ENCODE measurements at places on chromosomes 2 and 18. TPM values are rescaled to one million over a fixed set of nuclear protein-coding genes. Genes with fewer than 3 reads are reported as not detected.

GRCh38 chr2:221448844-221449390 is 123.2 kb downstream of the EPHA4 start:
- DNase-seq: no peak

DNA sequence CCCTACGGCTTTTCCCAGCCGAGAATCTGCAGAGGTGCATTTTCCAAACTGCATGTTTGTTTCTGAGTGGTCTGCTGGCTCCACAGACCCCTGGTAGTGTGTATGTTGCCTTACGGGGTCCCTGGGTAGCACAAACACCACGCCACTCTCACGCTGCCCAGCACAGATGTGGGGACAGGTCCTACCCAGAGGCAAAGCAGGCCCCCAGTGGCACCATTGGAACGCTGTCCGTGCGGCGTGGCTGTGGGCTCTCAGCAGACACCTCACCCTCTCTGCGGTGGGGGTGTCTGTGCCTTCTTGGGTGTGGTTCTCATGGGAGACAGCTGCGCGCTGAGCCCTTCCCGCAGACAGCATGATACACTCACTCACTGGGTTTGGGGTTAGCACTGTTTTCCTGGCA is 137.4 kb downstream of the NFATC1 start:
- DNase-seq: no peak

- peak; percentile 16 for DNase-seq
Measured at GRCh38 chr2:21256006-21256405, 132.2 kb downstream of the TDRD15 start.

The HNMT gene
- not detected for total RNA-seq

- DNase-seq: no peak
Measured at GRCh38 chr2:192208848-192209247, 14.1 kb upstream of the TMEFF2 start.

The MAPK4 gene
- total RNA-seq: not detected

The LRP2 gene
- not detected for total RNA-seq

GRCh38 chr2:102999958-103000357 is 238.1 kb downstream of the TMEM182 start:
- no peak for DNase-seq

The ANO7 gene
- 1.1 TPM for total RNA-seq

The PLB1 gene
- 2.4 TPM for total RNA-seq

DNA sequence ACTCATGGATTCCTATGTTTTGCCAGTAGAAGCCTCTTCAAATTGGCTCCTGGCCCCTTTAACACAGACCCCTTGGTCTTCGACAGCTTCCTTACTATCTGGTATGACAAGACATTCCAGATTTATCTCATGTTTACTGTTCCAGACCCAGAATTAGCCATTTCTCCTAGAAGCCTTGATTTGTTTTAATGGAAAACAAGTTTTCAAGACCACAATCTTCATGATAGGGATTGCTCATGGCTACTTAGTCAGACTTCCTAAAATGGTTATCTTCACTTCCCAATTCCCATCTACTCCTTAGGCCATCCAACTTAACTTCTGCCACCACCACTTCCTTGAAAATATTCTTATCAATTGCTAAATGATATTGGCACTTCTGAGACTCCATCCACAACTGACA is 63.2 kb downstream of the TTC32 start:
- DNase-seq: no peak

The ABCA12 gene
- total RNA-seq: not detected

- no peak for DNase-seq
Measured at GRCh38 chr2:171191021-171191420, 30.3 kb upstream of the TLK1 start.

GRCh38 chr18:57075716-57076400 is 71.0 kb upstream of the BOD1L2 start:
- DNase-seq: no peak

The XPO1 gene
- total RNA-seq: 201 TPM

GRCh38 chr2:55961318-55961911 is 37.8 kb upstream of the EFEMP1 start:
- peak; percentile 32 for DNase-seq

The AKAIN1 gene
- total RNA-seq: not detected

- no peak for DNase-seq
Measured at GRCh38 chr2:23120161-23120560, 264.8 kb upstream of the KLHL29 start.

DNA sequence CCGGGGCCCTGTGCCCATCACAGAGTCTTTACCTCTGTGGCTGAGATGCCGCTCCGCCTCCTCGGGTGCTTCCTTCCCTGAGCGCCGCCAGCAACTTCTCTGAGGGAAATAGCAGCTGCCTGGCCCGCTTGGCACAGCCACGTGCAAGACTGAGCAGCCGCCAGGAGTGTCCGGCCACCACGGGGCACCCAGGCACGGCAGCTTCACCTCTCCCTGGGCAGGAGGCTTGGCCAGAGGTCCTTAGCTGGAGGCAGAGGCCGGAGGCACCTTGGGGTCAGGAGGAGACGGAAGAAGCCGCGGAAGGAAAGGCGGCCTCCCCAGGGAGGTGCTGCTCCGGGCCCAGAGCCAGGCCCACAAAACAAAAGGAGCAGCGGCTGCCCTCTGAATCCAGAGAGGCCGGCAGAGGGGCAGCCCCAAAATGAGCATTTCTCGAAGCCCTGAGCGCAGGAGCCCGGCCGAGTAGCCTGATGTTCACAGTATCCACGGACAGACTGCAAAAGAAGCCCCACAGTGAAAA is 6.0 kb upstream of the LIMS2 start:
- no peak for DNase-seq

DNA sequence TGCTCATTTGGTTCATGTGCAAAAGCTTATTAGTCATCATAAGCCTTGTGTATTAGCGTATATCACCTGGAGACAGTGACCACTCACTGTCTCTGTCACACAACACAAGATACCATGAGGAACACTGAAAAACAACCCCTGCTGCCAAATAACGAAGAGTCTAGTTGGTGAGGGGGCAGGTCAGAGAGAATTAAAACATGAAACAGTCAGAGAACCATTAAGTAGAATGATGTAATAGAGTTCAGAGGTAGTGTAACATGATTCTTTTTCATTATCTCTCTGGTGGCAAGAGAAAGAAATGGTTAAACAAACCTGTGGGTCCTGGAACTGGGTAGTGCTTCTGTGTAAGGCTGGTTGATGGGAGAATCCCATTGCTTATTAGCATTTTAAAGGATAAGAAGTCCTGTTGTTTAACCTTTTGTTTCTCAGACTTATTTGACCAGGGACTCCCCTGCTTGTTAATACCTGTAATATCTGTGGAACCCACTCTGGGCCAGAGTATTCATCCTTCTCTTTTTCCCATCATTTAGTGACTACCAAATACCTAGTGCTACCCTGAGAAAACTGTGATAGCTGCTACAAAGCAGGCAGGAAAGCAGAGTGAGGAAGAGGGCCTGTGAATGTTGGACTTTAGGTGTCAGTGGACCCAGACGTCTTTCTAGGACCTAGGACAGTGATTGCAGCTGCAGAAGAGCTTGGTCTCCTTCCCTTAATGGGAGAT is 38.0 kb downstream of the PTRHD1 start:
- no peak for DNase-seq

GRCh38 chr2:123913143-123913735 is 111.8 kb upstream of the CNTNAP5 start:
- DNase-seq: no peak

DNA sequence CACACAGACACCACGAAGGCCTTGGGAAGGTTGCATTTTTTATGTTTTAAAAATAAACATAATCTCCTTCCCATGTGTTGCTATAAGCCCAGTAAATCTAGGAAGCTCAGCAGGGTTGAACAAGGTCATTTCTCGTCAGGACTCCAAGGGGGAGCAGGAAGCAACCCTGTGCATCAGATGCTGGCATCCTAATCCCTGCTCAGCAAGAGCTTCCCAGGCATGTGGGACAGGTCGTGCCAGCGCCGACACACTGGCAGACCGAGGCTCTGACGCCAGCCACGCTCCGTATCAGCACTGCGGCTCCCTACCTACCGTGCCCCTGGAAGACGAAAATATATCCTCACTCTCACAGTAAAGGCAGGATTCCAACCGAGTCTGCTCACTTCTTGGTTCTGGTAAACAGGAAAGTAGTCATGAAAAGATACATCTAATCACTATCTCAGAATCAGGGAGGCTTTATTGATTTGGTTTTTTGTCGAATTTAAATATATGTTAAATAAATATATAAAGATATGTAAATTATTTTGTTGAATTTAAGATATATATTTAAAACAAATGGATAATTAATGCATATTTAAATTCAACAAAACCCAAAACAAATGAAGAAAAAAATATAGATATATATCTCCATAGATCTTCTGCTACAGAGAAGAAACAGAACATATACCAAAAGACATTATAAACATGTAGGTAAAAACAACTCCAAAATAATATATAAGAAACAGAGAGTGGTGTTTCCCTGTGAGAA is 61.4 kb downstream of the TXNL1 start:
- DNase-seq: peak; percentile 89

DNA sequence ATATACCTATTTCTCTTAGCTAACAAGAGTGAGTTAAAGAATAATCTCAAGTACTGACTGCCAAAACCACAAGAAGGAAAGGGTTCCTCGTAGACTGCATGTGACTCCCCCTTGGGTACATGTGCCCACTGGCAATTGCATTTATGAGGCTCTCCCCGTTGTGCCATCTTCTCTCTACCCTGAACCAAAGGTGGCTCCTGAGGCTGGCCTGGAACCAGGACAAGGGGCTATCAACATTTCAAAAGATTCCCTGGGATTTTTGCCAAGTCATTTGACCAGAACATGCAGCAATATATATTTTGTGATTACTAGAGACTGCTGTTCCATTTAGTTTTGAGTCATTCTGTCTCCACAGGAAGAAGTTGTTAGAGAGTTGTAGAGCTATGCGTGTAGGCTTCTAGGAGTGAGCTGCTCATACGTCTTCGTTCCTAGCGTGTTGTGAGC is 45.8 kb downstream of the LAMA3 start:
- no peak for DNase-seq

GRCh38 chr2:201536046-201536445 is 84.5 kb downstream of the STRADB start:
- no peak for DNase-seq

DNA sequence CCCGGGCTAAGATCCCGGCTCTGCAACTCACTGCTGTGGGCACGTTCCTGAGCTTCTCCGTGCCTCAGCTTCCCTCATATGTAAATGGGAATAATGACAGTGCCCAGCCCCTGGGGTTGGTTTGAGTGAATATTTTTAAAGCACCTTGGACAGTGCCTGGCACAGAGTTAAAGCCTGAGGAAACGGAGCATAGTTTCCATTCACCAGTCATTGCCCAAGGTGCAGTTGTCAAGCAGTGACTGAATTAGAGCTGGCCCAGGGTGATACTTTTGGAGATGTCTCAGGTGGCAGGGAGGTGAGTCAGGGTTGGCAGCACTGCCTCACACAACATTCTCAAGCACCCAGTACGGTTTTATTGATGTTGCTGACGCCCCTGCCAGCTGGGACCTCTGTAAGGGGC is 12.2 kb downstream of the TMEM177 start:
- no peak for DNase-seq

The TRAPPC8 gene
- 65.8 TPM for total RNA-seq

All from G401 (cell line).